ENCODE measurements at places on chromosomes 3 and 15. TPM values are rescaled to one million over a fixed set of nuclear protein-coding genes. Genes with fewer than 3 reads are reported as not detected.

DNA sequence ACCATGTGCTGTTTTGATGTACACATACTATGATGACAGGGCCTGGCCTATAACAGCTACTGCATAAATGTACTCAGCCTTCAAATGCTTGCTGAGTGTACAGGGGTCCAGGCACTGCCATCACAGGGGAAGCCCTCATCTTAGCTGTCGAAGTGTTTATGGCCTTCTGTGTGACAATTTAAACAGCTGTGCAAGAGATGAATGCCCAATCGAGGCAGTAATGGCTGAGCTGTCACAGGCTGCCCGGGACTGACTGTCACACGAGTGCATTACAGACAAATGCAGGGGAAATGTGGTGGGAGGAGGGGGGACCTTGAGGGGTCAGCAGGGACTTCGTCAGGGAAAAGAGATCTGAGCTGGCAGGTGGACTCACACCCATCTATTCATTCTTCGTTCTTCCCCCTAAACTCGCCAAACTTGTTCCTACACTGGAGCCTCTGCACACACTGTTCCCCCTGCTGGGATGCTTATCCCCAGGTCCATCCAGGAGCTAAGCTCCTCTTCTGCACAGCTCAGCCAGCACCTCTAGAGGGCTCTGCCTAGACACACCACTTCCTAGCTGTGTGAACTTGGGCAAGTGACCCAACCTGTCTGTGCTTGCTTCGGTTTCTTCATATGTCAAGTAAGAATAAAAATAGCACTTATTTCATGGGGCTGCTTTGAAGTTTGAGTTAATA is 156.2 kb upstream of the IQSEC1 start:
- no peak for DNase-seq

DNA sequence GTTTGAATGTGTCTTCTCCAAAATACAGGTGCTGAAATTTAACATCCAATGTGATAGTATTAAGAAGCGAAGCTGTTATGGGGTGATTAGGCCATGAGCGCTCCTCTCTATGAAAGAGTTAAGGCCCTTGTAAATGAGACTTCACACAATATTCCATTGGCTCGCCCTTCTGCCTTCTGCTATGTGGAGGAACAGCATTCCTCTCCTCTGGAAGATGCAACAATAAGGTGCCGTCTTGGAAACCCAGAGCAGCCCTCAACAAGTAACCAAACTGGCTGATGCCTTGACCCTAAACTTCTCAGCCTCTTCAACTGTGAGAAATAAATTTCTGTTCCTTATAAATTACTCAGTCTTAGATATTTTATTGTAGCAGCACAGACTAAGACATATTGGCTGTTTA is 874.6 kb downstream of the ROBO1 start:
- DNase-seq, result no peak

GRCh38 chr3:24686808-24687207 is 192.2 kb upstream of the THRB start:
- DNase-seq, result no peak

GRCh38 chr3:16406579-16406978 is 106.9 kb downstream of the RFTN1 start:
- DNase-seq, result no peak

DNA sequence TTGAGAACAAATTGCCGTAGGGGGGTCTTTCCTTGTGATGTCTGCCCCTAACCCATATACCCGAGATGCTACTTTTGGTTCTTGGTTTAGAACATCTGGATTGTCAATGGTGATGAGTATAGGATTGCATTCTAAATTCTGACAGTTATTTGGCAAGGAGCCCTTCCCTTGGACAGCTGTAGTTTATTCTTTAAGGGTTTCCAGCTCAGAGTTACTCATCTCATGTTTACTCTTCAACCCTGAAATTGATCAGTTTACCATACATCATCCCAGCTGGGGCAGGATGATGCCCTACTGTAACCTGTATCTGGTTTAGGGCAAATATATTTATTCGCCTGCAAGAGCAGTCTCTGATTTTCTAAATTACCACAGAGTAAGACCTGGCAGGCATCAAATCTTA is 85.7 kb upstream of the XCR1 start:
- DNase-seq, result no peak

GRCh38 chr3:88334187-88334868 is 184.6 kb downstream of the C3orf38 start:
- no peak for DNase-seq

DNA sequence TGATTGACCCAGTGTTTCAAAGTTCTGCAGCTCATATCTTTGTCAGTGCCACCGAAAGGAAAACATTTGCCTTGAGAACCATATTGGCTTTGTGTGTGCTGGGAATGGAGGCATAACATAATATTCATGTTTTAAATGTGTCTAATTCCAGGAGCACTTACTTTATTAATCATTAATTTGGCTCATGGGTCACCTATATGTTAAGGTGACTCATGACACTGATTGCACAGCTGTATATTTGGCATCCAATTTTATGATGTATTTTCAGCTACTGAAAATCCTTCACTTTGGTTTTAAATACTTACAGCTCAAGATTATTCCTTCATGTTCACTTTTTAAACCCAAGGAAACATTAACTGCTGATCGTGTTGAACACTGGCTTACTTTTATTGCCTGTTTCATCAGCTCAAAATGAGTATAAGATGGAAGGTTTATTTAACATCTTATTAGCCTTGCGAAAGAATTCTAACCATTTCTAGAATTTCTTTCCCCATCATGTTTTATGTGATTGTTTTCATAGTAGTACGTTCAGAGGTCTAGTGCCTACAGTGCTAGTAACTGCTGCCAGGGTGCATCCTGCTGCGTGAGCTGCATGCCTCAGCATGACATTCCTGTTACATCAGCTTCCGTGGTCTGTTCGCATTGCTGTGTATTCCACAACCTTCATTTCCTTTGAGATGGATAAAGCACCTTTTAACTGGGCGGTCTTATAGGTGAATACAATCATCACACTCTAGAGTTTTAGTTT is 63.7 kb downstream of the LRCH3 start:
- no peak for DNase-seq

DNA sequence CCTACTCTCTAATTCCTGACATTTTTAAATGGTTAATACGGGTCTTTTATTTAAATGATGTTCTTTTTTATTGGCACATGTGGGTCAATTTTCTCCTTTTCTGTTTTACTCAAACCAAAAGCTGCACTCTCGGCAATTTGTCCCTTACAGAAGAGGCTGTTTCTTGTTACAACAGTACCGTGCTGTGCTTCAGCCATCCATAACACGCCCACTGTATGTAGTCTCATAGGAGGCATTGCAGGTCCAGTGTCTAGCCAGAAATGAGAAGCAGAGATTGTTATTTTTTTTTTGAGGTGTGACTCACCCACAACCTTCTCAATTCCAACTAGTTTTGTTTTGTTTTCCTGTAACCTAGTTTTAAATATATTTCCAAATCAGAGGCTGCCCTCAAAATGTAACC is 164.6 kb downstream of the GMNC start:
- no peak for DNase-seq

The GADL1 gene
- 1.1 TPM for total RNA-seq

All from uterus (tissue), 4 donors.